8988T (cell line): ENCODE measurements at places on chromosomes 7 and 10.

DNA sequence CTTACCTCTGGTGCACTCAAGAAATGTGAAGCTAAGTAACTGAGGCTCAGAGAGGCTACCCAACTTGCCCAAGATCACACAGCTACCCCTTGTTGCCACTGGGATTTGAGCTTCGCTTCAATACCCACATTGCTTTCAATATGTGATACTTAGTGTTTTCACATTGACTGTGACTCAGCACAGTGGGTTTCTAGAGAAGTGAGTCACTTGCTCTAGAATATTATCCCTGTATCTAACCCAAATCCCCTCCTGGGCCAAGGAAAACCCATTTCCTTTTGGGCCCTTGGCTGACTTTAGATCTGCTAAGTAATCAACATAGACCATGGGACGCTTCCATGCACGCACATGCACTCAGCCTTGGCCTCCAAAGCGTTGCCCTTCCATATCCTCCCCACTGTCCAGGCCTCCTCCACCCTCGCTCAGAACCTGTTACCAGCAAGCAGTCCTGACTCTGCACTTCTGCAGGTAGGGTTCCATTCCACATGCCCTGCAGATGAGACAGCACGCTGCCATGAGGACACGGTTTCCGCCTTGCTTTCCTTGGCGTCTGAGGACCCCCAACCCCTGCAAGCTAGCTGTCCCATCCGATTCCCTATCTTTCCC is 87.7 kb upstream of the CHST15 start:
- DNase-seq: no peak

DNA sequence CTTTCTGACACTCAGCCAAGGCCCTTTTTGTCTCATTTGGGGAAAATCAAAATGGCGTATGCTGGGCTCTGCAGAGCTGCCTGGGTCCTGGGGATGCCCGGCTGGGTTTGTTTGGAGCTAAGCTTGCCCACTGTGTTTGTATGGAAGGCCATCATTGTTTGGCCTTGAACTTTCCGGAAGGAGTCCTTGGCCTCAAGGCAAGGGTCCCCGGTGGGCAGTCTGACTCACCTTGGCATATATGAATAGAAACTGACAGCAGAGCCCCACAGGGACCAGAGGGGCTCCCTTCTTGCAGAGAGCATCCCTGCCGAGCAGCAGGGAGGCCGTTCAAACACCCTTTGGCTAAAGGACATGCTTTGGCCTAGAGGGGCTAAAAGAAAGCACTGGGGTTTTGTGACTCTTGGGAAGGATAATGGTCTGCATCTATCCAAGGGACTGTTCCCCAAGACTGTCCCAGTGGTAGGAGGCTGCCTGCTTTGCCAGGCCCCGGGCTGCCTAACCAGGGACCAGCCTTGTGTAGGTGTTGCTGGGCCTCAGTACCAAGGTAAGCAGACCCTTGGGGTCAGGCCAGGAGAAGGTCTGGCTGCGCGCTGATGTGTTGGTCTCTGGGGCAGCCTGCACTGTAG is 15.0 kb downstream of the SLC18A2 start:
- DNase-seq: no peak

- no peak for DNase-seq
Observed at GRCh38 chr10:116948530-116948870, 56.5 kb downstream of the SHTN1 start.

DNA sequence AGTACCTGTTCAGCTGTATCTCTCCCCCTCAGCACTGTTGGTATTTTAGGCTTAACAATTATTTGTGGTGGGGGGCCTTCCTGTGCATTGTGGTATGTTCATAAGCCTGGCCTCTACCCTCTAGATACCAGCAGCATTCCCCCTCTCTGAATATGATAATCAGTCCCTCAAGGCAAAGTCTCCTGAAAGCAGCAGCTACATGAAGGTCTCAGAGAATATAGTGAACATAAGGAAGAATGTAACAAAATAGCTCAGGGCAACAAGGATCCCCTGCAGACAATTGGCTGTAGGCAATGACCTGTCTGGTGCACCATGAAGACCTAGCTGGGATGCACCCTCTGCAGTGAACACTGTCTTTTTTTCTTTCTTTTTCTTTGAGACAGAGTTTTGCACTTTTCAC is 86.4 kb downstream of the CTBP2 start:
- no peak for DNase-seq

DNA sequence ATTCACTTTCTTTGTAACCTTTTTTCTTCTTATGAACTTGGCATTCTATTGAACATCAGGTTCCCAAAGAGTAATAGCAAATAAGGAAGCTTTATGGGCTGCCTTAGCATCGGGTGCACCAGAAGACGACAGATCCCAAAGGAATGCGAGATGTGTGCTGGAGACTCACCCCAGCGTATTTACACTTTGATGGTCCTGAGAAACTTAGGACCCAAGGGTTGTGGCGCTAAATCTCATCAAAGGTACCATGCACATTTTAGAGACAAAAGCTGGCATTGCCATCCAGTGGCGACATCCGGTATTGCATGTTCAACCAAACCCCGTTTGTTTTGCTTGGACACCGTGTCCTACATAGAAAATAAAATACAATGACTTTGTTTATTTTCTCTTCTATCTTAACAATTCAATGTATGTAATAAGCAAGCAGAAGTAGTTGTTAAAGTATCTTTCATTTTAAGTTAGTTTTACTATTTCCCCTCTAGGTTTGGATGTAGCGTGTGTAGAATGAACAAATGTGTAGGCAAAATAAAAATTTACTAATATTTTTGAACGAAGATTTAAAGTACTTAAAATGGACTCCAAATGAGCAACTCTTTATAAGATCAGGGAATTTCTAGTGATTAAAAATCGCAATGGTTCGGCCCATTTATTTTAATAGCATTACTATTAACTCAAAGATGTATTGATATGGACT is 1154.8 kb downstream of the GATA3 start:
- DNase-seq: no peak

GRCh38 chr10:60009710-60010383 is 103.5 kb upstream of the CCDC6 start:
- no peak for DNase-seq

DNA sequence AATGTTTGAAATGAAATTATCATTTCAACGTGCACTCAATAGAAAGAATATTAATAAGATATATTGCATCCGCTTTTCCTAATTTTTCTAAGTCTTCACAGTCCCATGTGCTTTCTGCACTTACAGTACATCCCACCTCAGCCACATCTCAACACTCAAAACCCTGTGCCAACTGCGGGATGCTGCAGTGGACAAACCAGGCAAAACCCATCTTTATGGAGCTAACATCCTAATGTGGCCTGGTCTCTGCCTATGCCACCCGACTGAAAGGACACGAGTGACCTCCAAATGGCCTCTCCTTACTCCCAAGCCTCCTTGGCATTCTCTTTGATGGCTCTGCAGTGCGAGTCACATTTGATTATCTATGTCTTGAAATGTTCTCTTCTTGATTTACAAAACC is 57.4 kb upstream of the ADRB1 start:
- DNase-seq: no peak

DNA sequence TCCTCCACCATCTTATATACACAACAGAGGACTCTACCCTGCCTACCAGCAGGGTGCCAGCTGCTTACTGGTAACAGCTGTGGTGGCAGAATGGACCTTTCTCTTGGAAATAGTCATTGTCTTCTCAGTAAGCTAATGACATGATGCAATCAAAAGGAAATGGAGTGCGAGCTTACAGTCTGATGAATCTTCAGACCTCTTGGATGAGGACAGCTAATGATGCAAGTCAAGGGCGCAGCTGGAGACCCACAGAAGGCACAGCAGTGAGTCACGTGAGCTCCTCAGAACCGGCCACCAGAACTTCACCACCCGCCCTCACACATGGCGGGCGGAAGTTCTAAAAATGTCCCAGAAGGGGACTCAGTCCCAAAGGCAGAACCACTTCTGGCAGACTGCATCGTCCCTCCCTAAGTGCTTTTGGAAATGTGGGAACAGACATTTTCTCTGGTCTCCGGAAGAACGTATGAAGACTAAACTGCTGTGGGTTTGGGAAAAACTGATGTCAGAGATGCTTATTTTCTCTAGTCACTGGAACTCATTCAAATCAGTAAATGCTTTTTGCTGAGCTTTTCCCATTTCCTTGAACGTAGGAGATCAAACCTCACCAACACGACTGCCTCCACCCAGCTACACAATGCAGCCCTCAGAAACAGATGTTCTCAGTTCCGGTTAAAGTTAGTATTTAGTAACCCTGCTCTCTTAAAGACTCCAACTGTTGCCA is 96.4 kb downstream of the FAS start:
- DNase-seq: no peak

- DNase-seq: no peak
Observed at GRCh38 chr7:103003004-103003403, 71.6 kb downstream of the FBXL13 start.

GRCh38 chr10:122186816-122187810 is 84.0 kb upstream of the BTBD16 start:
- DNase-seq: no peak

DNA sequence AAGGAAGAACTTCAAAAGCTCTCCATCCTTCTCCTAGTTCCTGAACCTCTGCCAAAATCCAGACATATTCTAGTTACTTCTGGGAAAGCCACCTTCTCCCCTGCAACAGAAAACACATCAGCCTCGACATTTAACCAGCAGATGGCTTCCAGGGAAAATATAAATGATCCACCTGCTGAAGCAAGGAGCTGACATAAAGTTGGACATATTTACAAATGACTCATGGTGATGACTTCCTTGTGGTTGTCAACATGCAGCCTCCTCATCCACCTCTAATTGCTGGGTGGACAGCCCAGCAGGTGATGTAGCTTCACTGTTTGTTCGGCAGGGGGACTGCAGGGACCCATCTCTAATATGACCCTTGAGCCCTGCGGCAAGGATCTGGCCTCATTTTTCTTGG is 266.0 kb downstream of the C7orf25 start:
- DNase-seq: no peak

GRCh38 chr10:63467841-63468240 is 2.1 kb upstream of the JMJD1C start:
- no peak for DNase-seq

DNA sequence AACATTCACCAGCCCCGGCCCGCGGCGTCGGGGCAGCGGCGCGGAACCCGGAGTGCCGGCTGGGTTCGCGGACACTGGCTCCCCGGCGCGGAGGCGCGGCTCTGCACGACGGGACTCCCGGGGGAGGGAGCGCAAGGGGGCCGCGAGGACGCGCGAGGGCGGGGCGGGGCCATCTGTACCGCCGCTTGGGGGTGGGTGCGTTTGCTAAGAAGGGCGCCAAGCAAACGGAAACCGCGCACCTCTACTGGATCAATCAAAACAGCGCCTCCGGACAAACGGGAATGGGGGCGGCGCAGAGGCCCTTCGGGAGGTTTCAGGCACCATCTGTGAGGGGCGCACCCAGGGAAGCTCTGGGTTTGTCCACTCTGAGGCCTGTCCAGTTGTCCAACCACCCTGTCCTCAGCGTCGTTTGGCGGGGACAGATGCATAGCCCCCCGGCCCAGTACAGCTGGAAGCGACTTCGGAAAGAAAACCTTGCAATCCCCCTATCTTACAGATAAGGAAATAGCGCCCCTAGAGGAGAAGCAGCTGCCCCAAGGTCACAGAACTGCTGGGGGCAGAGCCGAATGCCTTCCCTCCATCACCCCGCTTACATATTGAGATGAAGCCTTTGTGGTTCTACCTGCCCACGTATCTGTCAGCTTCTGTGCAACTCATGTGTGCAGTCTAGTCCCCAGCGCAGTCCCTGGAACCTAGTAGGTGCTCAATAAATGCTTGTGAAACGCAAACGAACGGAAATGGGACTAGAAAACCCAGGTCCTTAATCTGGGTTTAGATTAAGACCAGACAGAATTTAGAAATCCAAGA is 10.7 kb upstream of the SLIT1 start:
- DNase-seq: peak; percentile 85

GRCh38 chr7:159139202-159139601 is 5.5 kb downstream of the VIPR2 start:
- DNase-seq: no peak

GRCh38 chr10:98287321-98287720 is 19.3 kb upstream of the LOXL4 start:
- DNase-seq: no peak

- no peak for DNase-seq
Observed at GRCh38 chr7:53431901-53432300, 396.5 kb downstream of the POM121L12 start.

DNA sequence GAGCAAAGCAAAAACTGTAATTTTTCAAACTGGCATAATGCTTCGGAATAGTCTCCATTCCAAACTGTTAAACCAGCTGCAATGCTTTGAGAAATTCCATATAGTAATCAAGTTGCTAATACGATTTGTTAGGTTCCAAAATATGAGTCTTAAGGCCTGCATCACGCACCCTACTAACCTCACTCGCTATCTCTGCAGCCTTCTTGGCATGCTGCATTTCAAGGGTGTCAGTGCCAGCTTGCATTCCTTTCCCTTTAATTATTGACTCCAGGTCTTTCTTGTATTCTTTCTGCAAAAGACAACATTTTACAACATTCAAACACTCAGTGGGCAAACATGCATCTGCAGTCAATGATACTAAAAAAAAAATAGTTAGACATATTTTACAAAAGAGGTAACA is 61.8 kb downstream of the NEBL start:
- no peak for DNase-seq

DNA sequence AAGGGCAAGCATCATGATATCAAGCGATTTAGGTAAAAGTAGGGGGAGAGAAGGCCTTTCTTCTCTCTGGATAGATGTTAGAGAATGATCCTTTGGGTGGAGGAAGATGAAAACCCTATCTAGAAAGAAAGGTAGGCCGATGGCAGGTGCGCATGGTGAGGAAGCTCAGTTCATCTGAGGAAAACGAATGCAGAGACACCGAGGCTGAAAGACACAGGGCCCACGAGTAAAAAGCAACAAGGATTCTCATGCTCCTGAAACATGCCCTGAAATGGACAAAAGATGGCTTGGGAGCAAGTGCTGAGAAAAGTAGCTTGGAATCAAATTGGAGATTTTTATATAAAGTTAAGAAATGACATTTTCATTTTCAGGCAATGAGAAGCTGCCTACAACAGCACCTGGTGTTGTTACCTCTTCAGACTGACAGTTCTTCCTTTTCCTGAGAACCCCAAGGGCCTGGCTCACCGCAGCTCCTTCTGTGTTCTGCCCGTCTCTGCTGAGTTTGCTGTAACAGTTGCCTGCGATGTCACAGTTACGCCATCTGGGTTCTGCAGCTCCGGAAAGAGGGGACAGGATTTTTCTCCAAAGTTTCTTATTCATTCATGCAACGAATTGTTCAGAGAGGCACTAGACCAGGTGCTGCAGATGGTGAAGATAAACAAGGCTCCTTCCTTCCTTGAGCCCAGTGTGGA is 402.0 kb upstream of the KLF6 start:
- no peak for DNase-seq

DNA sequence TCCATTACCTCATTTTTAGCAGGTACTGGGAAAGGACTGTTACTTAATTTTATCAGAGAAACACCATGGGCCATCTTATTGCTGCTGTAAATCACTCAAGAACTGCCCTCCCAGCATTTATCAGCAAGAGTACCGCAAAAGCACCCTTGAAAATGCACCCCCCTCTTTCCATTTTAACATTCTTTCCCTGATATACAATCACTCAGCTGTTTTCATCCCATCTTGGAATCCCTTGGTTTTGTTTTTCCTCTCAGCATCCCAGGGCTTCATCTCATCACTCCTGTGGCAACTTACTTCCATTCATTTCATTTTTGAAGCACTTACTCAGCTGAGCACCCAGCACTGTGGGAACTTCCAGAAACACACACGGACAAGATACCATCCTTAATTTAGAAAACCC is 36.5 kb downstream of the RAPGEF5 start:
- DNase-seq: no peak

- no peak for DNase-seq
Observed at GRCh38 chr7:154912871-154913637, 89.9 kb downstream of the PAXIP1 start.

- no peak for DNase-seq
Observed at GRCh38 chr10:5775685-5776084, 37.5 kb downstream of the GDI2 start.
